ENCODE measurements at places on chromosomes 5 and 9.

- DNase-seq, result no peak
Observed at GRCh38 chr9:87067426-87067825, 120.1 kb upstream of the GAS1 start.

GRCh38 chr5:97133101-97133500 is 9.3 kb downstream of the LIX1 start:
- no peak for DNase-seq

GRCh38 chr5:132434416-132435286 is 55.9 kb downstream of the IRF1 start:
- DNase-seq, result peak; percentile 70

GRCh38 chr5:109656829-109657228 is 32.9 kb upstream of the MAN2A1 start:
- DNase-seq, result peak; percentile 84

DNA sequence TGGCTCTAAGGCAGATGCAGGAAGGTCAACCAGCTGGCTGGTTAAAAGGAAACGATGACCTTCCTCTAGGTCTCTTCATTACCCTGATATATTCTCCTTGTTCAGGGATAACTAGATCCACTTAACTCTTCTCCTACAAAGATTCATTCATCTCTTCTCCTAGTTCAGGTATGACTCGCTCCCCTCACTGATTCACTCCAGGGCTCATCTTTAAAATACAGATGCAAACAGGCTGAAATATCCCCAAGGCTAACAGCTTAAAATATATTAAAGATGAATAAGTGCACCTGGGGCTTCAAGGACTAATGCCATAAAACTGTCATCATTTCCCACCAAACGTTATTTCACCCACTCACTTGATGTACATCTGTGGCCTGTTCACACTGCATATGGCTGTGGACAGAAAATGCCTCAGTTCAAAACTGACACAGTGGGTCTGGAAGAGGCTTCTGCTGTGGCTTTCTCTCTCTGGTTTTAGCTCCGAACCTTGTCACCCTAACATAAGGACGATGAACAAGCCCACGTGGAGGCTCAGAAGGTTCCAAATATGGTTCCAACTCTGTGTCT is 366.9 kb downstream of the DEPDC1B start:
- DNase-seq, result peak; percentile 26

DNA sequence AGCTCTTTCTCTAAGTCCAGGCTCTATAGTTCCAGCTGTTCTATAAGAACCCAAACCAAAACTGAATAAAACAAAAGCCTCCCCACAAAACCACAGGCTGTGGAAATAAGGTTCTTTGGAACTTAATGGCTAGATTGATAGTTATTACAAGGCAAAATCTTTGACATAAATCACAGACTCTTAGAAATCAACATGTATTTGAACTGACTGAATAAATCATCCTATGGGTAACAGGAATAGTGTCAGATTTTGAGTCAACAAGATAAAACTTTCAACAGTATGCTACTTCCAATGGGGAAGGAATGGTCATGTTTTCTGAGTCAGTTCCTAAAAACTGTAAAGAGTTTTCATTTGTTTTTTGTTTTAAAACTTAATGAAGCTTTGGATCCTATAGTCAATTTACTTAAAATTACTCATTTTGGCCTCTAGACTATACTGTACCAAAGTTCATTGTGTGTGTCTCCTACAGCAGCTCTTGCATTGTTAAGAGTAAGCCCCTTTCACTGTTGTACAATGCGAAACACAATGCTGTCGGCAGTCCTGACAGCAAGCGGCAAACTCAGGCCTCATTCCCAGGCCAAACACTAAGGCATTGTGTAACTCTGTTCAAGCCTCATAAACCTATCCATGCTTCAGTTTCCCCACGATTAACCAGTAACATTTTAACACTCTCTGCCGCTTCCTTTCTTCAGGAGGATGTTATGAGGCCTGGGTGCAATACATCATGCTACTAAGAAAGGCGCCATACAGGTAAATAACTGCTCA is 134.1 kb downstream of the ARL15 start:
- DNase-seq, result no peak

- peak; percentile 81 for DNase-seq
Observed at GRCh38 chr5:98314292-98314691, 459.2 kb upstream of the RGMB start.

DNA sequence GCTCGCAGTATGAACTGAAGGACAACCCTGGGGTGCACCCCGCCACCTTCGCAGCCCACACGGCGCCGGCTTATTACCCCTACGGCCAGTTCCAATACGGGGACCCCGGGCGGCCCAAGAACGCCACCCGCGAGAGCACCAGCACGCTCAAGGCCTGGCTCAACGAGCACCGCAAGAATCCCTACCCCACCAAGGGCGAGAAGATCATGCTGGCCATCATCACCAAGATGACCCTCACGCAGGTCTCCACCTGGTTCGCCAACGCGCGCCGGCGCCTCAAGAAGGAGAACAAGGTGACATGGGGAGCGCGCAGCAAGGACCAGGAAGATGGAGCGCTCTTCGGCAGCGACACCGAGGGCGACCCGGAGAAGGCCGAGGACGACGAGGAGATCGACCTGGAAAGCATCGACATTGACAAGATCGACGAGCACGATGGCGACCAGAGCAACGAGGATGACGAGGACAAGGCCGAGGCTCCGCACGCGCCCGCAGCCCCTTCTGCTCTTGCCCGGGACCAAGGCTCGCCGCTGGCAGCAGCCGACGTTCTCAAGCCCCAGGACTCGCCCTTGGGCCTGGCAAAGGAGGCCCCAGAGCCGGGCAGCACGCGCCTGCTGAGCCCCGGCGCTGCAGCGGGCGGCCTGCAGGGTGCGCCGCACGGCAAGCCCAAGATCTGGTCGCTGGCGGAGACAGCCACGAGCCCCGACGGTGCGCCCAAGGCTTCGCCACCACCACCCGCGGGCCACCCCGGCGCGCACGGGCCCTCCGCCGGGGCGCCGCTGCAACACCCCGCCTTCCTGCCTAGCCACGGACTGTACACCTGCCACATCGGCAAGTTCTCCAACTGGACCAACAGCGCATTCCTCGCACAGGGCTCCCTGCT is 3.8 kb downstream of the IRX1 start:
- DNase-seq, result peak; percentile 47

DNA sequence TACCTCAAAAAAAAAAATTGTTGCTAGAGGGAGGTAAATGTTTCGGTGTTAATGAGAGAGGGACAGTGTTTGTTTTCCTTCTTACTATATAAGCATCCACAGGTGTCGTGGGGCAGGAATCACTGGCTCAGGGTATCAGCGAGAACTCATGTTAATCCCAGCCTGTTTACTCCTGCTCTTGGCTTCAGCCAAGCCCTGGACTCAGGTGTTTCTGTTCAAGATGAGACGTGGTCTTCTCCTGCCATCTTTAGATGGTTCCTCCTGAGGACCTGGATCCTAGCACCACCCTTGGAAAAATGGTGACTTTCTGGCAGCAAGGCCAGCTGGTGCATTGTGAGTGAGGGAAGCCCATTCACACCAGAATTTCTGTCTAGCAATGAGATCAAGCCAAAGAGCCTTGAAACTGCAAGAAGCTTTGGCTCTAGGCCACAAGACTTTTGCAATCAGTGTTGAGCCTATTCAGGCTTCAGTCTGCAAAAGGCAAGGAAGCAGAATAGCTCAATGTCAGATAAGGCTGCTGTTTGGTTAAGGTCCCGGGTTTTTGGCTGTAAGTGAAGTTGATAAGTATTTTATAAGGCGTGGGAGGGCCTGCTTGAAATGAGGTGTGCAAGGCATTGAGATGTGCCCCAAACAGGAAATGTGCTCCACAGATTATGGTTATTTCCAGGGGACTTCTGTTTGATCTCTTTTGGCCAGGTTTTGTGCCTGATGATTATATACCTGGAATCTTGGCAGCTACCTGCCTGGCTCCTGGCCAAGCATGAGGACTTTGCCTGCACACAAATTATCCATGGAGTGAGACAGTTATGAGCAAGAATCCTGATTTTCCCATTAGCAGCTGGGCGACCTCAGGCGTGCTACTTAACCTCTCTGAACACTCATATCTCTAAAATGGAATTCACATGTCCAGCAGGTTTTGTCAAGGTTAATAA is 99.8 kb downstream of the TENT4A start:
- no peak for DNase-seq

- DNase-seq, result no peak
Observed at GRCh38 chr5:32314658-32315057, 1.9 kb upstream of the MTMR12 start.

GRCh38 chr5:54313311-54314270 is 3.2 kb upstream of the ARL15 start:
- no peak for DNase-seq

DNA sequence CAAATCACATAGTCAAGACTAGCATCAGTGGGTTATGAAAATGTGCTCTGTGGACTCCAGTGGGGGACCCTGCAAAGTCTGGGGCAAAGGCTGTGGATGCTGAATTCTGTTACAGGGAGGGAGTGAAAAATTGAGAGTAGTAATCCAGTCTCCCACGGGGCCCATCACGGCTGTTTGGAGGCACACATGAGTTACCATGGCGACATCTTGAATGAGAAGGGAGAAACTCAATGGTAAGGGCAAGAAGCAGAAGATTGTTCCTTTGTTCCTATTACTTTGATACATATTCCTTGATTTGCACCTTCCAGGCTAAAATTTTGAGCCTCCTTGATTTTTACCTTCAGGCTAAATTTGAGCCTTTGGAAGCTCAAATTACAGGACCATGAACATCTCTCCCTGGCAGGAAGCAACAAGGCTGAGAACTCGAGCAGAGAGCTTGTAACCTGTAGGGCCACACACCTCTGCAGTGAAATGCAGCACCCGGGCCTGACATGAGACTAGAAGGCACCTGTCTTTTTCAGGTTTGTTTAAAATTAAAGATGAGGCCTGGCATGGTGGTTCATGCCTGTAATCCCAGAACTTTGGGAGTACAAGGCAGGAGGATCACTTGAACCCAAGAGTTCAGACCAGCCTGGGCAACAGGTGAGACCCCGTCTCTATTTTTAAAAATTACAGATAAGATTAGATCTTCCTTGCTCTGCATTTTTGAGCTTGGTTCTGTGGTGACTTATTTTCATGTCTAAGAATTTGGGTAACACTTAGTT is 31.0 kb upstream of the ZFR start:
- no peak for DNase-seq

Measured in astrocyte of the spinal cord (primary cell).